Left hindlimb (tissue), 1 donor: ENCODE measurements at places on chromosomes 7 and 10.

GRCh38 chr10:48541144-48541795, 63.6 kb downstream of the ARHGAP22 start:
- no peak for DNase-seq

DNA sequence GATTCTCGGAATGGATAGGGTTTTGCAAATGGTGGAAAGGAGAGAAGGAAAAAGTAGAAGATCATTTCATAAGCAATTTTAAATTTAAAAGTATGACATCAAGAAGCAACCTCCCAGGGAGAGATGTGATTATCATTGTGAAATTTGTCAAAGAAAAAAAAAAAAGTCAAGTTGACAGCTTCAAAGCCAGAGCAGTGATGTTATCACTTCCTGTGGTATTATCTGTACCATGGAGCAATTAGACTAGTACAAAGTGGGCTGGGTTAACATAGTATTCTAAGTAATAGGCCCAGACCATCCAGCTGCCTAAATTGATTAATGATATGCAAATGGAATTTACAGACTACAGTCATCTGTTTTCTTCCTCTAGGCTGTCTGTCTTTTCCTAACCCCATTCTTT, 84.0 kb upstream of the NPY start:
- DNase-seq: no peak

GRCh38 chr10:79068203-79068561, 584 bp upstream of the ZMIZ1 start:
- no peak for DNase-seq

GRCh38 chr7:22545529-22545928, 45.5 kb upstream of the STEAP1B start:
- no peak for DNase-seq

GRCh38 chr10:100403734-100404133, 56.7 kb downstream of the SCD start:
- DNase-seq: no peak

GRCh38 chr10:108204528-108205305, 1040.2 kb upstream of the SORCS1 start:
- DNase-seq: no peak

GRCh38 chr7:80184693-80185092, 50.1 kb downstream of the GNAI1 start:
- no peak for DNase-seq

- DNase-seq: no peak
Measured at GRCh38 chr10:3493621-3494020, 291.4 kb downstream of the KLF6 start.

- no peak for DNase-seq
Measured at GRCh38 chr10:101495324-101495925, 92.6 kb downstream of the POLL start.

GRCh38 chr10:109882251-109883057, 40.9 kb downstream of the XPNPEP1 start:
- DNase-seq: no peak

DNA sequence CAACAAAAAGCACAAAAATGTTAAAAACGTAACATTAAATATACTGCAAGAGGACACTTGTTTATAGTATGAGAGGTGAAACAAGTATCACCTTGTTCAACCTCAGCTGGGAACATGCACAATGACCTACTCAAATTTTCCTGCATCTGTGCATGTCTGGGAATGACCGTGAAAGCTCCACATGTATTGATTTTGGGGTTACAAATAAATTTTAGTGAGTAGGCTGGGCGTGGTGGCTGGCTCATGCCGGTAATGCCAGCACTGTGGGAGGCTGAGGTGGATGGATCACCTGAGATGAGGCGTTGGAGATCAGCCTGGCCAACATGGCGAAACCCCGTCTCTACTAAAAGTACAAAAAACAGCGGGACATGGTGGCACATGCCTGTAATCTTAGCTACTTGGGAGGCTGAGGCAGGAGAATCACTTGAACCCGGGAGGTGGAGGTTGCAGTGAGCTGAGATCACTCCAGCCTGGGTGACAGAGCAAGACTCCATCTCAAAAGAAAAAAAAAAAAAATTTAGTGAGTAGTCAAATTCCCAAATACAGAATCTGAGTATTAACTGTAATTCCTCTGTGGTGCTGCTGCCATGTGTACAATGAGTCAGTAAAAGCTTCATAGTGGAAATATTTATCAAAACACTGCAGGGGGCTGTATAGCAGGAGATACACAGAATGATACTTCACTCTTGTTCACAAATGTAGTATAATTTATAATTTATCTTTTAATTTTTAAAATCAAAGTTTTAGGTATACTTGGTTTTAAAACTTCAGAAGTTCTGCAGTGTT, 41.1 kb downstream of the SUGCT start:
- DNase-seq: no peak

- DNase-seq: no peak
Measured at GRCh38 chr7:1798191-1798590, 128.1 kb downstream of the ELFN1 start.

DNA sequence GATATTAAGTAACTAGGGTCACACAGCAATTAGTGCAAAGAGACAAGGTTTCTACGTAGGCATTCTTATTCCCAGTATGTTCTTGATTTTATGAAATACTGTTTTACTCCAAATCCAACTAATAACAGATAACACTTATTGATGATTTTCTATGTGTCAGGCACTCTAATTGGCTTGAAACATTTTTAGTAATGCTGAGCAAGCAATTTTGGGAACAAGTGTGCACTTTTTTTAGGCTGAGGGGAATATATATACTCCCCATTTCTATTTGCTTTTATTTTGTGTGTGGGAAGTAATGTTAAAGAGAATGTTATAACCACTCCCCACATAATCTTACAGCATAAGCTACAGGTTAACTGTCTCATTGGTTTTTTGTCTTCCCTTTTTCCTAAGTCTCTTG, 4.2 kb upstream of the SORCS1 start:
- DNase-seq: no peak

- no peak for DNase-seq
Measured at GRCh38 chr10:131559450-131559911, 248.0 kb upstream of the TCERG1L start.

GRCh38 chr7:149879271-149879743, 5.5 kb downstream of the ATP6V0E2 start:
- peak; percentile 34 for DNase-seq

DNA sequence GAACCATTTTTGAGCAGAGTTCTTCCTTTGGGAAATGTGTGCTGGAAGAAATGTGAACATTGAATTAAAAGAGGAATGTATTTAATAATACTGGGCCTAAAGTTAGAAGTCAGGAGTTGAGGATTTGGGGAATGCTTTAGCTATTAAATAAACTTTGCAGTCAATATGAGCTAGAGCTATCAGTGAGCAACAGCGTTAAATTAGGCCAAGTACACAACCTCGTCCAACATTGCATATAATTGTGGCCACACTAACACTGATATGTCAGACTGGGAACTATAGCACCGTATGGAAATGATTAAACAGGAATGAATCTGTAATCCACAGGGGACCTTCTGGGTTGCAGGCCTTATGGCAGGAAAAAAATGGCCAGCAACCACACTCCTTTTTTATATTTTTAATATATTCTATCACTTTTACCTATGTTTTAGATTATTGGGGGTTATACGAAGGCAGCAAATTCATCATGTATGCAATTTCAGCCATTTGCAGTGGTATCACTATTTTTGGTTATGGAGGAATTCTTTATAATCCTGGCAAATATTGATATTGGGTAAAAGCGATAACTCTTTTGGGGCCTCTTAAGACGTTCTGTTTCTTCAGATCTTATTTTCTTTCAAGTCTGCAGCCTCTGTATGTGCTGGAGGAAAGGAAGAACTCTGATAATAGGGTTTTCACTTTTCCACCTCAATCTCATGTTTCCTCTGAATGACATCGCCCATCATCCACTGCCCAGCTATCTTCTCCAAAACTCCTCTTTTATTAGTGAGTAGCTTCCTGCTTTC, 236.3 kb upstream of the PLXDC2 start:
- DNase-seq: no peak

- no peak for DNase-seq
Measured at GRCh38 chr7:51268859-51269258, 47.8 kb downstream of the COBL start.

DNA sequence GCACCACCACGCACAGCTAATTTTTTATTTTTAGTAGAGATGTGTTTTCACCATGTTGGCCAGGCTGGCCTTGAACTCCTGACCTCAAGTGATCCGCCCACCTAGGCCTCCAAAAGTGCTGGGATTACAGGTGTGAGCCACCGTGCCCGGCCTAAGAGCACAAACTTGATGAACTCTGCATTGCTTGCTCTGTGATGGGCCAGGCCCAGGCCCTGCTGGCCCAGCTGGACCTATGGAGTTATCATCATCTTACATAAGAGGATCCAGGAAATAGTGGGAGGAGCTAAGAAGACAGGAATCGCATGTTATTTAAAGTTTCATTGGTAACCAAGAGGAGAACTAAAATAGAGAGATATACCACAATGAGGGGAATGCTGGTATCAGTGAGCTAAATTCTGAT, 86.9 kb downstream of the DAGLB start:
- no peak for DNase-seq
